ENCODE measurements at places on chromosomes 11 and 22.

DNA sequence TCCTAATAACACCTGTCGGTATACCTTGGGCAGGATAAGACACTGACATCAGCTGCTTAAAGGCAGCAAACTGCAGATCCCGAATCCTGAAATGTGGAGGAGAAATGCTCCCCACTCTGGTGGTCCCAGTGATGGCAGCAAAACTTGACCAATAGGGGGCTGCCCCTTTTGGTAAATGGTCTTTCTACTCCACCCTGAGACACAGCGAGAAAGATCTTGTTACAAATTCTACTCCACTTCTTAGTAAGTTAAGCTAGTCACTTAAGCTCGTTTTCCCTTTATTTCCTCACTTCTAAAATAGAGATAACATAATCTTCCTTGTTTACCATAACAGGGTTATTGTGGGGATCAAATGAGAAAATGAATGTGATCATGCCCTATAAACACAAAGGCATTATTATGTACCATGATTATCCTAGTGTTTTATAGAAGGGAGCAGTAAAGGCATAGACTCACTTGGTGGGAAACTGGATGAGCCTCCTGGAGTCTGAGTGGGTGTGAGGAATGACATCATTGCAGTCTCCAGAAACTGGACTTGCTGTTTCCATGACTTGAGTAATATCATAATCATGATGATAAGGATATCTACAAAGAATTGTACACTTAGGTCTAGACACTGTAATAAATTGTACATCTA, 50.9 kb downstream of the ENDOD1 start:
- no peak for DNase-seq

DNA sequence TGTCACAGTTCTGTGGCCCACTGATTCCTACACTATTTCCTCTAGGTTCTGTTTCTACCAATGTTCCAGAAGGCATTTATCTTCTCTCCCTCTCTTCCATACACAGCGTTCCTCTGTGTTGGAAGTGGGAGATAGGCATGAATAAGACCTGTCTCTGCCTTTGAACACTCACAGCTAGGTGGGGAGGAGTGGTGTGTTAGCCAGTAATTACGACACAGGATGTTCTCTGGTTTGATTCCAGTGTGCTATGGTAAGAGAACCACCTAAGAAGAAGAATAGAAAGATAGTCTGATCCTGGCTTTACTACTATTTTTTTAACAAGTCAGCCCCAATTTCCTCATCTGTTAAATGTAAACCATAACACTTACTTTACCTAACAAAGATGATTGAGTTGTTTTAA, 200.2 kb upstream of the MTMR2 start:
- no peak for DNase-seq

DNA sequence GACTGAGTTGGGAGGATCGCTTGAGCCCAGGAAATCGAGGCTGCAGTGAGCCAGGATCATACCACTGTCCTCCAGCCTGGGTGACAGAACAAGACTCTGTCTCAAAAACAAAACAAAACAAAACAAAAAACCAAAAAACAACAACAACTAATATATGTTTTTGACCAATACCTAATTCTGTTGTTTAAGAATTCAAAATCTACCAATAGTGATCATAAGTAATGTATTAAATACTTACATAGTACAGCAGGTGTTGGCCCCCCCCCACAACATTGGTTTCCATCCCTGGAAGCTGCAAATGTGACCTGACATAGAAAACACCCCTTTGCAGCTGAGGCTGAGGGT, 74.7 kb downstream of the KCNQ1 start:
- DNase-seq, result no peak

DNA sequence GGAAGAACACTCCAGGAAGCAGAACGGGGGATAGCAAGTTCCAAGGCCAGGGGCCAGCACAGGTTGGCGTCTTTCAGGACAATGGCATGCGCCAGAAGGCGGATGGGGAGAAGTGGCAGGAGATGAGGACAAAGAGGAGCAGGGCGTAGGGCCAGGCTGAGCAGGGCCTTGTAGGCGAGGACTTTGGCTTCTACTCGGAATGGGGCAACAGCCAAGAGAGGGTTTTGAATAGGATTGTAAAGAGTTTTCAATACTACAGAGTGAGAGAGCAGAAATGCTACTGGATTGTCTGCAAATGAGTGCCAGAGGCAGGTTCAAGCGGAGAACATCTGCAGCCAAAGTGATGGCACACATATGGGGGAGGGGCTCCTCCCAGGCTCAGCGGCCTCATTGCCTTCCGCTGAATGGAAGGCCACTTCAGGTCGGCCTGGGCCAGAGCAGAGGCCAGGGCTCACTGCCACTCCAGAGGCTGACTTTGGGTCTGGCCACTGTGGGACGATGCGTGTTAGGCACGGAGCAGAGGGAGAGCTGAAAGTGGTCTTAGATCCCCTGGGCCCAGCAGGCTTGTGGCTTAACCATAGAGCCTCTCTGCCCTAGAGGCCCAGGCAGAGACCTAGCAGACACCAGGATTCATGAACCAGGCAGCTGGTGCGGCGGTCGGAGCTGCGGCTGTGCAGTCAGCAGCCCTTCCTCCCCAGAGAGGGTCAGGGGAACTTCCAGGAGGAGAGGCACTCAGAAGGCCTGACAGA, 118.2 kb downstream of the DSCAML1 start:
- no peak for DNase-seq

GRCh38 chr11:45650166-45651095, 15.0 kb downstream of the CHST1 start:
- DNase-seq, result no peak

- no peak for DNase-seq
Observed at GRCh38 chr22:46421267-46421666, 85.8 kb downstream of the TRMU start.

DNA sequence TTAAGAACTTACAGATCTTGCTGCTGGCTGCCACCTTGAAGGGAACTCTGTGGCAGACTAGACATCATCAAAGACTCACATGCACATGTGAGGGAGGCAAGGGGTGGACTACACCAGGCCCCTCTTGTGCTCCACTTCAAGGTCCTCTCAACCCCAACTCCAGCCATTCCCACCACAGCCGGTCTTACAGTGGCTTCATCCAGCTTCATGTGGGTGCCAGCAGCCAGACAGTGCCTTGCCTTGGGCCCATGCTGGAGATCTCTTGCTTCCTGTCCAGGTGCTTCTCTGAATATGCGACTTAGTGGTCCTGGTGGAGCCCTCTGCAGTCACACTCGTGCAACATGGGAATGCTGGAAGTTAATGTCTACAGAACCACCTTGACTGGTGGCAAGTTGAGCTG, 44.6 kb upstream of the WNT7B start:
- peak; percentile 54 for DNase-seq

DNA sequence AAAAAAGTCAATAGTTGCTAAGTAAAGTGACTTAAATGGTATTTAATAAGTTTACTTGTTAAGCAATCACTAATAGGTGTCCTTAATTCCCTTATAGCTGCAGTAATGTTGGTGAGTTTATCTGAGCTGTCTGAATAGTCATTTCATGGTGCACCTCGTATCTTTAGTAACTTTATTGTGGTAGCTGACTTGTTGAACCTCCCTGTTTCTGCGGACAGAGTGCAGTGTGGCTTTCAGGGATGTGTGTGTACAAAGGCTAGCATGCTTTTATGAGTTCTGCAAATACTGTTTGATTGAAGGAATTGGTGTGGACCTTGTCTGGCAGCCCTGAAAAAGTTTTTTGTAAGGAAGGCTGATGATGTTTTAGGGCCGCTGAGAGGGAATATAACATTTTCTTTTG, 2.6 kb downstream of the ZNRF3 start:
- no peak for DNase-seq

- no peak for DNase-seq
Observed at GRCh38 chr11:128289048-128289447, 298.3 kb downstream of the ETS1 start.

DNA sequence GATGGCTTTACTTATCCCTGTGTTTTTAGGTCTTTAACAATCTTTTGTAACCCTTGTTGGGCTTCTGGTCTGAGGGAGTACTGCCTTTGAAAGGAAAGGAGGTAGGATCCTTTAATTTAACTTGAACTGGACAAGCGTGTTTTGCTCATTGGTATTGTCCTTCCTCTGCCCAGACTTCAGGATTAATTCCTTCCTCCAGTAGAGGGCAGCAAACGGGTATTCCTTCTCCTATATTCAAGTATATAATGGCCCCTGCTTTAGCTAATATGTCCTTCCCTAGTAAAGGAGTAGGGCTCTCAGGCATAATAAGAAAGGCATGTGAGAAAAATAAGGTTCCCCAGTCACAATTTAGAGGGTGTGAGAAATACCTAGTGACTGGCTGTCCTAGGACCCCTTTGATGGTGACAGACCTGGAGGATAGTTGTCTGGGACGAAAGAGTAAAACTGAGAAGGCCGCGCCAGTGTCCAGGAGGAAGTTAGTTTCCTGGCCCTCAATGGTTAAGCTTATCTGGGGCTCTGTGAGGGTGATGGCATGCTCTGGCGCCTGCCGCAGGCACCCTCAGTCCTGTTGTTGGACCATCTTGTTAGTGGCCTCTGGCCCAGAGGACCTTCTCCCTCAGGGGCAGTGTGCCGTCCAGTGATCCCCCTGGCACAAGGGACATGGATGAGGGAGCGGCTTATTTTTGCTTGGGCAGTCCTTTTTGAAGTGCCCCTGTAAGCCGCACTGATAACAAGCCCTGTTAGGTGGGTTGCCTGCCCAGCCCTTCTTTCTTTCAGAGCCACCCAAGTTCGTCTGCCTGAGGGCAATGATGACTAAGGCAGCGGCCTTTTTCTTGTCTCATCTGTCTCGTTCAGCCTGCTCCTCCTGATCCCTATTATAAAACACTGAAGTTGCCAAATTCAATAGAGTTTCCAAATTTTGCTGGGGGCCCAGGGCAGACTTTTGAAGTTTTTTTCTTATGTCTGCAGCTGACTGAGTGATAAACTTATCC, 51.8 kb downstream of the C11orf71 start:
- DNase-seq, result no peak

DNA sequence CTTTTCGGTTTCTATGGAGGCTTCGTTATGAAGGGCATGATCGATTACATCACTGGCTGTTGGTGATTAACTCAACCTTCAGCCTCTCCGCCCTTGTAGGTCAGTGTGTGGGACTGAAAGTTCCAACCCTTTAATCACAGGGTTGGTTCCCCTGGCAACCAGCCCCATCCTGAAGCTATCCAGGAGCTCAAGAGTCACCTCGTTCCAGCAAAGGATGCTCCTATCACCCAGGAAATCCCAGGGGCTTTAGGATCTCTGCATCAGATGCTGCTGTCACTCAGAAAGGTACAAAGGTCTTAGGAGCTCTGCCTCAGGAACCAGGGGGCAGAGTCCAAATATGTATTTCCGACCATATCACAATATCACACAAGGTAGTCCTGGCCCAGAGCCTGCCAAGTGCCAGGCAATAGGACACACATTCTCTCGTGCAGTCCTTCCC, 123.5 kb upstream of the PARVA start:
- DNase-seq, result no peak

- no peak for DNase-seq
Observed at GRCh38 chr11:113859665-113860064, 15.7 kb downstream of the USP28 start.

DNA sequence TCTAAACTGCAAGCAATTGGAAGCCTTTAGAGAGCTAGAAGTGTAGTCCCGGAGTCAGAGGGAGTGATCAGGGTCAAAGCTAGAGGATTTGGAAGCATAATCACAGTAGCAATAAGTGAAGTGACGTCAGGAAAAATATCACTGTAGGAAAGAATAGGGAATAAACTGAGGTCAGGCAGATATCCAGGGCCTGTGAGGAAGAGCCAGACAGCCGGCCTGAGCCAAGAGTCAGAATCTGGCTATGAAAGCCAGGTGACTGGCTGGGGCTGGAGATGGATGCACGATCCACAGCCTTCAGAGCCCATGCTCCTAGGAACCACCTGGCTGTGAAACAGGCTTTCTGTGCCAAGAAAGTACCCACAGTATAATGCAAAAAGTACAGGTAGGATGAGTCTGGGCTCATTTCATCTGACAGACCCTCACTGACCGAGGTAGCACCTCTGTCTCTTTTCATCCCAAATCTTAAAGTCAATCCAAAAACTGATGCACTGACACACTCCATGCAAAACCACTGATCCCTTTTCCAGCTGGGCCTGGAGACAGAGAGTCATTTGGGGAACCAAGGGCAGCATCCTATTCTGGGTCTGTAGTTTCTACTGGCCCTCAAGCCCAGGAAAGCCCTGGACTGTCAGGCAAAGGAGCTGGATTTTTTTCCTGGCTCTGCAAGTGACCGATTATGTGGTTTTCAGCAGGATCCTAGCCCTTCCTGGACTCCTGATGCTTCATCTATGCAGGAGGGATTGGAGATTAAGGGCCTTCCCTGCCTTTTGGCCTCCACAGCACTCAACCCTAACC, 21.3 kb downstream of the TRIM66 start:
- DNase-seq, result no peak

GRCh38 chr11:73295241-73295995, 12.7 kb upstream of the ARHGEF17 start:
- DNase-seq, result peak; percentile 73

- DNase-seq, result peak; percentile 51
Observed at GRCh38 chr22:49756676-49757075, 71.0 kb downstream of the BRD1 start.

DNA sequence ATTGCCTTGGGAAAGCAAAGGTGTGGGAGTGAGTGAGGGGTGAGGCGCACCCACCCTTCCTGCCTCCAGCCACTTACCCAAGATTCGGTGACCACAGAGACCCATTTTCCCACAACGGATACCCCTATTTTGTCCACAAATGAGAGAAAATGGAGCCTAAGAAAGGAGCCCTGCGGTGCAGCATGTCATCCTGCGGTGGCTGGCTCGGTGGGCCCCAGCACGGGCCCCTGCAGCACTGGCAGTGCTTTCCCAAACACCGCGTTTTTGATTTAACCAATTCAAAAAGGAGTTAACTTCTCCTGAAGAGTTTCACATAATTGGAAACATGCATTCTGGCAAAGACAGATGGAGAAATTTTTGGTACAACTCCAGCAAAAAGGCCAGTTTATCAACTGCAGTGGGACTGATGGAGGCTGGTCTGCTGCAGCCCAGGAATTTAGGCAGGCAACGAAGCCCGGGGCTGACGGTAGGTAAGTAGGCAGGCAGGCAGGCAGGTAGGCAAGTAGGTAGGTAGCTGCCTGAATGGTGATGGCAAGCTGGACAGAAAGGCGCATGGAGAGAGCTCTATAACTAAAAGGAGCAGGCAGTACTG, 84.2 kb downstream of the FDX1 start:
- DNase-seq, result no peak

GRCh38 chr11:127998421-127998820, 588.9 kb downstream of the ETS1 start:
- no peak for DNase-seq

DNA sequence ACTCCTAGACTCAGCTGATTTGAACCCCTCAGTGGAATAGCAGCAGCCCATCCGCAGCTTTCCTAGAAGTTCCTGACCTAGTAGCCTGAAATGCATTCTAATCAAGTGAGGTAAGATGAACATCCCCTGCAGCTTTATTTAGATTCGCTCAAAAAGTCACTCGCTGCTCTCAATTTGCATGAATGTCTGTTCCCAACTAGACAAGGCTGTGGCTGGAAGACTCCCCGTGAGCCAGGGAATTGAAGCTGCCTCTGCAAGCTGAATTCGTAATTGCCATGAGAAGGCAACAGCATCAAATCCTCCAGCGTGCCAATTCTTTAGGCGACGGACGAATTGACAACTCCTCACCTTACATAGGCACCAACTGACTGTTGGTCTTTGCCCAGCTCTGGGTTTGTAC, 17.1 kb upstream of the SCN3B start:
- no peak for DNase-seq

GRCh38 chr11:32056438-32056837, 34.4 kb upstream of the RCN1 start:
- no peak for DNase-seq

GRCh38 chr22:41334215-41334614, 32.9 kb downstream of the ZC3H7B start:
- DNase-seq, result no peak

GRCh38 chr11:116835042-116835772, 2.2 kb downstream of the APOA1 start:
- DNase-seq, result no peak
